Stimulated activated CD8-positive, alpha-beta memory T cell treated with anti-CD3 and anti-CD28 coated beads, Interleukin-7, amount 100 ng/mL, for 24 hours (primary cell): ENCODE measurements at places on chromosomes 5 and 9.

- DNase-seq, result no peak
Observed at GRCh38 chr9:15578714-15579113, 25.9 kb downstream of the CCDC171 start.

DNA sequence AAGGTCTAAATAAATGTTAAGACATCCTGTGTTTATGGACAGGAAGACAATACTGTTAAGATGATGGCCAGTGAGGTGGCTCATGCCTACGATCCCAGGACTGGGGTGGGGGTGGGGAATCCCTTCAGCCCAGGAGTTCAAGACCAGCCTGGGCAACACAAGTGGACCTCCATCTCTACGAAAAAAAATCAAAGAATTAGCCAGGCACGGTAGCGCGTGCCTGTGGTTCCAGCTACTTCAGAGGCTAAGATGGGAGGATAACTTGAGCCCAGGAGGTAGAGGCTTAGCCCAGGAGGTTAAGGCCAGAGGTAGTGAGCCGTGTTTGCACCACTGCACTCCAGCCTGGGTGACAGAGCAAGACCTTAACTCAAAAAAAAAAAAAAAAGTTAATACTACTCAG lies 5.3 kb downstream of the ROR2 start:
- DNase-seq, result no peak

GRCh38 chr9:120723565-120723964 lies 9.3 kb upstream of the MEGF9 start:
- DNase-seq, result no peak

GRCh38 chr5:17846496-17846895 lies 212.2 kb downstream of the TAF11L14 start:
- DNase-seq, result no peak

GRCh38 chr5:3996707-3997336 lies 401.2 kb downstream of the IRX1 start:
- no peak for DNase-seq

- no peak for DNase-seq
Observed at GRCh38 chr5:90888511-90889324, 330.1 kb downstream of the ADGRV1 start.

GRCh38 chr5:31478901-31479300 lies 53.0 kb downstream of the DROSHA start:
- no peak for DNase-seq

- DNase-seq, result no peak
Observed at GRCh38 chr9:35691334-35691650, 1.6 kb upstream of the TPM2 start.

- DNase-seq, result no peak
Observed at GRCh38 chr9:76378367-76379073, 15.7 kb downstream of the RFK start.

DNA sequence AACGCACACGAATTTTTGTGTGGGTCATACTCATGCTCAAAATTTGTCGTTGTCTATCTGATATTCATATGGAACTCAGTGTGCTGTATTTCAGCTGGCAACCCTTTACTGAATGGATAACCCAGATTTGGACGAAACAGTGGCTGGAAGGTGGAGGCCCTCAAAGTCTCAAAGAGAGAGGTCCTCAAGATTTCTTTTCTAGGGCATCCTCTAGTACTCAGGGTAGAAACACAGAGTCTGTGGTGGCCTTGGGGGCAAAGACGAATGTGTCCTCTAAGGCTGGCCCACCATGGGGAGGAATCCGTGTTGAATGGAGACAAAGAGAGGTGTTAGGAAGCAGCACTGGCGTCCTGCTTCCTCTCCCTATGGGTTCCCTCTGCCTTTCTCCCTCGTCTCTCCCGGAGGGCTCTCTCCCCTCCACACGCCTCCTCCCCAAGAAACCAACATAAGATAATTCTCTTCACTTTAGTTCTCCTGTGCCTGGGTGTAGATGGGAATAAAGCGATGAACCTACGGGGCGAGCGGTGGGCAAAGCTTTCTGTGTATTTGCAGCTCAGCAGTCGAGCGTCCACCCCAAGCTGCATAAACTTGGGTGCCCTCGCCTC lies 333.7 kb downstream of the CWC27 start:
- no peak for DNase-seq

DNA sequence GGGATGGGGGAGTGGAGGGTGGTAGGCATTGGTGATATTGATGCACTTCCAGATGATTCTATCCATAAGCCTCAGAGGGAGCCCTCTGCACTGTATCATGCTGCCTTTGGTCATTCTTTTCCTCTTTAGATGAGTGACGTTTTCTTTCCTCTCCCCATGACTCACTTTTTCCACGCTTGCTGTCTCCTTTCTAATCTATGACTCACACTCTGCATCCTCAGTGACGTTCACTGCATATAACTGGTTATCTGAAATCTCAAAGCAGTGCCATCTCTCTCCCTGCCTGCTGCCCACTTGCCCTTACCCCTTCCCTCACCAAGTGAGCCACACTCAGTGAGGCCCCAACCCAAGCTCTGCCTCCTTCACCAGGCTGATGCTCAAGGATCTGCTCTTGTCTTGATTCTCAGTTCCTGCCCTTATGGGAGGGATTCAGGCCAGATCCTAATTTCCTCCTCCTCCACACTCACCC lies 31.6 kb downstream of the PTGS1 start:
- DNase-seq, result no peak

DNA sequence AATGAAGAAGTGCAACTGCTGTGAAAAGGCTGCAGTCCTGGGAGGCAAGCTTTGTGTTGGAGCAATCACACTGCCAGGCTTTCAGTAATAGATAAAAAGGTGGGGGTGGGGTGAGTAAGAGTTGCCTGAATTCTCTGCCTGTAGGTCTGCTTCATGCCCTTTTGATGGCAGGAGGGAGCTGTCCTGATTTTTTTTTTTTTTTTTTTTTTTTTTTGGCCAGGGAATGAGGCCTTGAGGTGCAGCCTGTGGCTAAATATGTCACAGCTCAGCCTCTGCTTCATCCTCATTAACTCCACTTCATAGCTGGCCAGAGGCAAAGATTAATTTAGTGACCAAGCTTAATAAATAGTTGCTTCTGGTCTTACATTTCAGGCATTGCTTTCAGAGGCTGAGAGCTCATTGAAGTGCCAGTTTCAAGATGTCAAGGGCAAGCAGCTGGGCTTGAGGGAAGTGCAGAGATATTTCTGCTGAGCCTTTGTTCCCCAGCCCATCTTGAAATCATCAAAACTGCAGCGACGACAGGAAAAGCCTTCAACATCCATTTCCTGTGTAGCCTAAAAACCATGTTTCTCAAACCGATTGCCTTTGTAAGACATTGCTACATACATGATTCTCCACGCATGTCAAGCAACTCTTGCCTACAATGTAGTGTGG lies 134.7 kb downstream of the MACIR start:
- DNase-seq, result no peak

- DNase-seq, result no peak
Observed at GRCh38 chr5:111584651-111585050, 72.3 kb upstream of the STARD4 start.

- DNase-seq, result no peak
Observed at GRCh38 chr5:37568893-37569292, 189.8 kb downstream of the WDR70 start.

GRCh38 chr9:135608294-135608998 lies 30.9 kb downstream of the GLT6D1 start:
- DNase-seq, result no peak

DNA sequence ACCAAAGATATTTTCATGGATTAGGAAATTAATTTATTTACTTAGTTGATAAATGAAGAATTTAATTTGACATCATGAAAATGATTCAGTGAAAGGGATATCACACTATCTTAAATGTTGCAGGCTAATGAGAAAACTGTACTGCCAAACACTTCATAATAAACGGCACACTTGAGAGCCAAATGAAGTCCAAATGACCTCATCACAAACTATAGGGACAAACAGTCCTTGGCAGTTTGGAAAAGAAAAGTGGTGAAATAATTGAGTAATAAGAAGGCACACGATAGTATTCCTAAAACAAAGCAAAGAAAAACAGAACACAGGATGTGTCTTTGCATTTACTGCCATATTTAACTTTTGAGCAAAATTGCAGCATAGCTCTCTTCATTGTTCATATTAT lies 116.9 kb upstream of the TLR4 start:
- no peak for DNase-seq

- no peak for DNase-seq
Observed at GRCh38 chr9:98873951-98874371, 66.5 kb downstream of the GALNT12 start.

DNA sequence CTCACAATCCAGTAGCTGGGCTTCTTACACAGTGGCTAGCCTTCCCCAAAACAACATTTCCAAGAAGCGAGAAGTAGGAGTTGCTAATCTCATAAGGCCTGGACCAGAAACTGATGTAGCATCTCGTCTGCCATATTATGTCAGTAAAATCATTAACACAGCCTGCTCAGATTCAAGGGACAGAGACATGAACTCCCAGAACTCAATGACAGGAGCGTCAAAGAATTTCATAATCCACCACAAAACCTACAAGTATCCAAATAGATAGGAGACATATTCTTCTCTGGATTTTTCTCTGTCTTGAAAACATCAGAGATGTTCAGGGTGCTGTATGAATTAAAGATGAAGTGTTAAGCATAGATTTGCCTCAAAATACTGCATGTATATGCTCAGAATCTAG lies 457.6 kb upstream of the ACTBL2 start:
- DNase-seq, result no peak

DNA sequence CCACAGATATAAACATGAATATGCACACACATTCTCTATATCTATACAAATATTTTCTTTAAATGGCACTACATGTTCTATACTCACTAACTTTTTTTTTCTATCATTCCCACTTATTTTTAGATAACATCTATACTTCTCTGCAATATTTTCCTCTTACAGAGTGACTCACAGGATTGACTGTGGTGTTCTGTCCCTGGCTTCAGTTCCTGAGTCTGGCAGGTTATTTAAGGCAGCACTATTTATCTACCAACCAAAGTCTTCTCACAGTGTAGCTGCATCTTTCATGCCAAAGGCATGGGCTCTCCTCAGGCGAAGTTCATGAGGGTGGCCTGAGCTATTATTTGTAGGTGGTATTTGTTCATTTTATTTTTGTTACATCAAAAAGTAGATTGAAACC lies 409.0 kb downstream of the PRR16 start:
- DNase-seq, result no peak

DNA sequence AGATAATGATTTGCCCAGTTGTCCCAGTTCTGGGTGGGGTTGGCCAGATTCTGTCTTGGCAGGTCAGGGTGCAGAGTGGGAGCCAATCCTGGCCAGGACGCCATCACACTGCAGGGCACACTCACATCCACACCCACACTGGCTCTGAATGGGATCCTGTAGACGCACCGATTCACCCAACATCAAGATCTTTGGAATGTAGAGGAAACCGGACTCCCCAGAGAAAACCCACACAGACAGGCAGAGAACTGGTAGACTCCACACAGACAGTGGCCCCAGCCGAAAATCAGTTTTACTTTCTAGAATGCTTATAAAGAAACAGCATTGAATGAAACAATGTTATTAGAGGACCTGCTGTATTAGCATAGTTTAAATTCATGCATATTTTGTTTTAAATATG lies 343.1 kb upstream of the DAB2 start:
- no peak for DNase-seq

- DNase-seq, result no peak
Observed at GRCh38 chr5:142219146-142219545, 105.7 kb downstream of the SPRY4 start.

DNA sequence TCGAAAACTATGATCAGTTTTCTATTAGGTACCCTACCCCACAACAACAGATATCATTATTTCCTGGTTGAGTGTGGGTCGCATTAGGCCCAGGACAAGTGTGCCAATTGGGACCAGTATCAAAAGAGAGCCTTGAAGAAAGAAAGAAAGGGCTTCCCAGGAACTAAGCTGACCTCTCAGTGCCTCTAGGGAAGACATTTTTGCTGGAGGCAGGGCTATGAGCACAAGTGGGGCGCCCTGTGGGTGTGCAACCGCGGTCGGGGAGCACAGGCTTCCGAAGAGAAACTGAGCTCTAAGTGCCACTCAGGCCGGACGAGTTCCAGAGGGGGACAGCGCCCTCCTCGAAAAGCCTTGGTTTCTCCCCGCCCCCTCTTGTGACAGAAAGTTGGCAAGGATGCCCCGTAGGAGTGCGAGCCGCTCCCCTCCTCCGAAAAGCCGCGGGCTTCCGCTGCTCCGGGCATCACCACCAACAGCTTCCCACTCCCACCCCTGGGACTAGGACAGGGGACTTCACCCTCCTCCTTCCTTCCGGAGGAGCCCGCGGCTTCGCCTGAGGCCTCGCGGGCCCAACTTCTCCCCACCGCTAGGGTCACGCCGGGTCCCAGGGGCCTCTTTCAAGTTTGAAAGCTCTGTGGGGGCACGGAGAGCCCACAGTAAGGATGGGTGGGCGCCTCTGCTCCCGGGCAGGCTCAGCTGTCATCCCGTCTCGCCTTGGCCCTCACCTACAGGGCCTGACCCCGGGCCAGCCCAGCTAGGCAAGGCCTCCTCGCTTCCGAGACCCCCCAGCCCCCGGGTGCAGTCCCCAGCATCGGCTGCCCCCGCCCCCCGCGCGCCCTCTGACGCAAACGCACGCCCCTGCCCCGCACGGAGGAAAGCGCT lies 2.0 kb downstream of the NR2F1-AS1 start:
- no peak for DNase-seq

- DNase-seq, result no peak
Observed at GRCh38 chr5:167479779-167480178, 811.7 kb upstream of the WWC1 start.

- DNase-seq, result no peak
Observed at GRCh38 chr9:28853477-28853876, 1280.2 kb upstream of the C9orf72 start.

DNA sequence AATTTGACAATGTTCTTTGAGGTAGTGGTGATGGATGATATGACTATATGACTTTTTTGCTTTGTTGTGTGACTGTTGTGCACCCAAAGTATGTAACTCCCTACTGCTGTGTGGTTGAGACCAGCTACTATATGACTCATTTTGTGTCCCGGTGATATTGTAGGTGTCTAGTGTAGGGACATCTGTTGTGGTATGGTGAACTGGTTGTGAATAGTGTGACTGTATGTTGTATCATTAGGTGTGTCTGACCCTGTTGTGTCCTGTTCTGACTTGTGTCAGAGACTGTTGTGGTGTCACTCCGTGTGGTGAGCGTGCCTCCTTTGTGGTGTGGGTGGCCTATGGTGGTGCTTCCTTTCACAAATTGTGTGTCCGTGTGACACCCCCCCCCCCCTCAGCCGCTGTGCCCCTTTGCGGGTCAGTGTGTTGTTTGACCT lies 11.2 kb upstream of the CXXC5 start:
- DNase-seq, result no peak
